ENCODE measurements at places on chromosomes 1 and 21.

- DNase-seq = no peak
These were observed 678 bp downstream of the TTC39A start for GRCh38 chr1:51329443-51330325.

- DNase-seq = no peak
These were observed 97.0 kb downstream of the IGSF21 start for GRCh38 chr1:18204575-18204974.

DNA sequence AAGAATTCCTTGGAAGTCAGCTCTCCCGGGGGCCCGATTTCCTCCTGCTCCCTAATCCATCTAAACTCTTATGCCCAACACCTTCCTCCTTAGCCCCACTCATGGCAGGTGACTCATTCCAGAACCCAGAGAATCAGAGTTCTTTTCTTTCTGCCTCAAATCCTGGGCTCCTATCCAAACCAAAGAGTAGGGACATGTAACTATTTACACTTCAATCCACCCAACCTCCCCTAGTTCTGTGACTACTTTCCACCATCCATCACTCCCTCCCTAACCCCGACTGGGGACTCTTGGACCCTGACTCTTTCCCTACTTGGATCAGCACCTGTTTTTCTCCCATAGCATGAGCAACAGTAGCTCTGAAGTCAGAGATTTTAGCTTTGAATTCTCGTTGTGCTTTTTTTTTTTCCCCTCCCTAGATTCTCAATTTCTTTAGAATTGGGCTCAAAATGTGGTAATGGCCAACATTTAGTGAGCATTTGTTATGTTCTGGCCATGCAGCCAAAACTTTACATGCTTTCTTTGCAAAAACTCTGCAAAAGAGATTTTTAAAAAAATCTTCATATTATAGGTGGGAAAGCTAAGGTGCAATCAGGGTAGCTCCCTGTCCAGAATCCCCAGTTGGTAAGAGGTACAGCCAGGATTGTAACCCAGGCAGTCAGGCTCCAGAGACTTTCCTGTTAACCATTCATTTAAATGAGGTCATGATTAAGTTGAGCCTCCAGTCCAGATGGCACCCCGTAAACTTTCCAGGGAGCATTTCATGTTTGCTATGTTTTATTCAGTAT is 7.5 kb upstream of the CYP4A11 start:
- DNase-seq = no peak

GRCh38 chr1:159945483-159946241 is at the start of gene IGSF9:
Gene IGSF9, minus strand, starts transcription at chr1:159945613. Its CDS starts 2,159 bp downstream, at chr1:159943454.
- DNase-seq = no peak
